ENCODE measurements at places on chromosomes 5 and 9.

DNA sequence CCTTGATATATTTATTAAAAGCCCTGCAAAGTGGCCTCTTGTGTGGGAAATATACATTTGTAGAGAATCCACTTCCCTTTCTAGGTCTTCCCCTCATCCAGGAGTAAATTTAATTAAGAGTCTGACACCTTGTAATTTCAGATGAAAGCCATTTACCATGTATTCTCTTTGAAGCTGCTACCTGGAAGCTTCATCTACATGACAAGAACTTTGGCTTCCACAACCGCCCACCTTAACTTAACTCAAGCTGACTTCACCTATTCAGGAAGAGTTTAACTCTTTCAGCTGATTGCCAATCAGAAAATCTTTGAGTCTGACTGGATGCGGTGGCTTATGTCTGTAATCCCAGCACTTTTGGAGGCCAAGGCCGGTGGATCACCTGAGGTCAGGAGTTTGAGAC is 899.9 kb downstream of the TAF11L14 start:
- no peak for DNase-seq

- peak; percentile 59 for DNase-seq
Observed at GRCh38 chr9:94668928-94669729, 29.8 kb upstream of the FBP1 start.

DNA sequence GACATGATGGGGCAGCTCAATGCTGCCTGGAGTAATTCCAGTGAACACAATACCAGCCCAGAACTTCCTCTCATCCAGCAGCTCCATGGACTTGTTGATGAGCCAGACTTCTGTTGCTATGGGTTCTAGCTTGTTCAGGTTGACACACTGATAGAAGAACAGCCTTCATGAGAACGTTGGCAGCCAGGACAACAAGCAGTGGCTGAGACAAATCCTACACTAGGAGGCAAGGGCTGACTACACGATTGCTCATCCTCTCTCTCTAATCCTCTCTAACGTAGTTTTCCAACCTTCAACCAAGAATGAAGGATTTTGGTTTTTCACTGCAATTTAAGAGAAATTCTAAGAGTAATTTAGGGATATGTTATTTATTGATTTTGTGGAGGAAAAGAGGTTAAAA is 67.8 kb downstream of the NIPSNAP3B start:
- no peak for DNase-seq

DNA sequence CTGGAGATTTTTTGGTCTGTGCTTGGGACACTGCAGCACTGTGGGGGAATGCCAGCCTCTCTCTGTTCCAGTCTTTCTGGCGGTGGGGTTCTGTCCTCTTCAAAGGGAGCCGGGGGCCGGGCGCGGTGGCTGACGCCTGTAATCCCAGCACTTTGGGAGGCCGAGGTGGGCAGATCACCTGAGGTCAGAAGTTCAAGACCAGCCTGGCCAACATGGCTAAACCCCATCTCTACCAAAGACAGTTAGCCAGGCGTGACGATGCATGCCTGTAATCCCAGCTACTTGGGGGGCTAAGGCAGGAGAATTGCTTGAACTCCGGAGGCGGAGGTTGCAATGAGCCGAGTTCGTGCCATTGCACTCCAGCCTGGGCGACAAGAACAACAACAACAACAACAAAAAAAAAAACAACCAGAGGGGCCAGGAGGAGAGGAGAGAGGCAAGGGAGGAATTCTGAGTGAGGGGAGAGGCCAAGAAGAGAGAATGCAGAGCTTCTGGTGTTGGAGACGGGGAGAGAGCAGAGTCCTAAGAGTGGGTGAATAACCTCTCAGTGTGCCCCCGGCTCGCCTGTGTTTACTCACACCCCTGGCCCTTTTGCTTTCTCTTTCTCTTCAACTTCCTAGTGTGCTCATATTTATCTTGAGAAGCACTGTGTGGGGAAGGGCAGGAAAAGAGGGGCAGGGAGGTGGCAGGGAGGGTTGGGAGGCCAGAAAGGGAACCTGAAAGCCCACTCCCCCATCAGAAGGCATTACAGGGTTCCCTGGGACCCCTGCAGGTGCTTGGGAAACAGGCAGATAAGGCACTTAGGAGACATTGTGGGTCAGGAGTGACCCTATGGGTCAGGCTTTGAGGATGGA is 3.2 kb upstream of the SET start:
- peak; percentile 37 for DNase-seq

Data from stimulated activated CD4-positive, alpha-beta T cell treated with anti-CD3 and anti-CD28 coated beads, Interleukin-2, amount 100 ng/mL, for 24 hours (primary cell).